ENCODE measurements at places on chromosomes 2 and 18. TPM values are rescaled to one million over a fixed set of nuclear protein-coding genes. Genes with fewer than 3 reads are reported as not detected.

- H3K4me1 ChIP-seq = no peaks in the 10 kb centered on the region
- H3K27ac ChIP-seq = no peak overlapping the region
- no peaks in the 10 kb centered on the region for H3K27me3 ChIP-seq
- H3K36me3 ChIP-seq = no peaks in the 10 kb centered on the region
- no peak overlapping the region for H3K4me3 ChIP-seq
Observed at GRCh38 chr2:72041638-72042111, 106.0 kb downstream of the CYP26B1 start.

KCNF1 gene
- total RNA-seq = not detected

CWC22 gene
- total RNA-seq = 25.2 TPM

DNA sequence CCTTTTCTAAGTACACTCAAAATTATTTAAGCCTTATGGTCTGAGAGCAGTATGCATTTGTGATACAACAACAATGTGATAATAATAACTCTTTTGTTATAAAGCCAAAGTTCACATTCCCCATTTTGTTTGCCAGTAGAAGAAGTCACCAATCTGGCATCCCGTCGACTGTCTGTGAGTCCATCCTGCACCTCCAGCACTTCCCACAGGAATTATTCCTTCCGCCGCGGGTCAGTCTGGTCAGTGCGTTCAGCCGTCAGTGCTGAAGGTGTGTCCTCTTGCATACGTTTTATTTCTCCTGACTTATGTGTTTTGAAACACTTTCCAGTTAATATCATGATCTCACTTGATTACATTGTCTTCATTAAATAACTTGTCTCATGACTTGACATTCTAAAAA is 80.3 kb upstream of the RPE start:
- no peak for DNase-seq
- H3K27me3 ChIP-seq = no peaks in the 10 kb centered on the region
- H3K4me3 ChIP-seq = no peak overlapping the region
- H3K4me1 ChIP-seq = no peaks in the 10 kb centered on the region

GRCh38 chr2:1055014-1055595 is 104.5 kb downstream of the SNTG2 start:
- no peaks in the 10 kb centered on the region for H3K27me3 ChIP-seq
- no peak overlapping the region for H3K4me3 ChIP-seq
- no peaks in the 10 kb centered on the region for H3K4me1 ChIP-seq
- H3K36me3 ChIP-seq = no peaks in the 10 kb centered on the region

All from ovary (tissue), 10 donors.